ENCODE measurements at places on chromosomes 5 and 9.

DNA sequence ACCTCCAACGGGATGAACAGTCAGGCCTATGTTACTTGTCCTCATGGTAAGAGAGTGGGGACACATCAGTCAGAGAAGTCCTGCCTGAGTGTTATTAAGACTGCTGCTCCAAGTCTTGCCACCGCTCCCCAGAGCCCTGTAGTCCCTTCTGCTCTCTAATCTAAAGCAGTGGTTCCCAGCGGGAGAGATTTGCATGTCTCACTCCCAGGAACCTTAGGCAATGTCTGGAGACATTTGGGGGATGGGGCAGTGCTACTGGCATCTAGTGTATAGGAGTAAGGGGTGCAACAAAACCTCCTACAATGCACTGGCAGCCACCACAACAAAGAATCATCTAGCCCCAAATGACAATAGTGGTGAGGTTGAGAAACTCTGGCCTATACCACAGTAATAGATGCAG is 2.6 kb upstream of the SVEP1 start:
- no peak for DNase-seq

GRCh38 chr5:37837414-37838032 is 2.3 kb downstream of the GDNF start:
- DNase-seq = peak; percentile 79

GRCh38 chr5:23703940-23704855 is 196.8 kb downstream of the PRDM9 start:
- no peak for DNase-seq

DNA sequence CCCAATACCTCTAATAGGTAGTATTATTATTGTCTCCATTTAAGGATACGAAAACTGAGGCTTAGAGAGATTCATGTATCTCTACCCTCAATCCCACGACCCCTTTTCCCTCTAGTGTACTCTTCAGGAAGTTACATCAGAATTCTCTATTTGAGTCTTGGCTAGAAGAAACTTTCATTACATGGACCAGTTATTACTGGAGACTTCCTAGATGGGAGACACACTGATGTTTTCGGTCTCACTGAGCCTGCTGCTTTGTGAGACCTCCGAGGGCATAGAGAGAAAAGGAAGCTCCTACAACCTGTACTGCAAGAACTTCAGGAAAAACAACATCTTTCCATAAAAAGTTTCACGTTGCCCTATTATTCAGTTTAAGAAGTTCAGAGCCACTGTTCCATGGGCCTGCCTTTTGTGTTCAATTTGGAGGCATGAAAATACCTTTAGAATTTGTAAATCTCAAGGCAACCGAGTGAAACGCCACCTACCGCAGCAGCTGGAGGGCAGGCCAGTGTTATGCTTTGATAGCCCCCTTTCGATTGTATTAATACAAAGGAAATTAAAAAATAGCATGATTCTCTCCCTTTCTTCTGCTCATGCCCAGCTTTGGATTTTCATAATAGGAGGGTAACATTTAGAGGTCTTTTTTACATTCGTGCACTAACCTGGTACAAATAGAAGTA is 223.3 kb downstream of the EBF1 start:
- no peak for DNase-seq

DNA sequence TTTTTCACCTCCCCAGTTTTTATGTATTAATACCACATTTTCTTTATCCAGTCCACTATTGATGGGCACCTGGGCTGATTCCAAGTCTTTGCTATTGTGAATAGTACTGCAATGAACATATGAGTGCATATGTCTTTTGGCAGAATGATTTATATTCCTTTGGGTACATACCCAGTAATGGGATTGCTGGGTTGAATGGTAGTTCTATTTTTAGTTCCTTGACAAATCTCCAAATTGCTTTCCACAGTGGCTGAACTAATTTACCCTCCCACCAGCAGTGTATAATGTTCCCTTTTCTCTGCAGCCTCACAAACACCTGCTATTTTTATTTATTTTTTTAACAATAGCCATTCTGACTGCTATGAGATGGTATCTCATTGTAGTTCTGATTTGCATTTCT is 340.2 kb downstream of the ADAMTS6 start:
- DNase-seq = no peak

DNA sequence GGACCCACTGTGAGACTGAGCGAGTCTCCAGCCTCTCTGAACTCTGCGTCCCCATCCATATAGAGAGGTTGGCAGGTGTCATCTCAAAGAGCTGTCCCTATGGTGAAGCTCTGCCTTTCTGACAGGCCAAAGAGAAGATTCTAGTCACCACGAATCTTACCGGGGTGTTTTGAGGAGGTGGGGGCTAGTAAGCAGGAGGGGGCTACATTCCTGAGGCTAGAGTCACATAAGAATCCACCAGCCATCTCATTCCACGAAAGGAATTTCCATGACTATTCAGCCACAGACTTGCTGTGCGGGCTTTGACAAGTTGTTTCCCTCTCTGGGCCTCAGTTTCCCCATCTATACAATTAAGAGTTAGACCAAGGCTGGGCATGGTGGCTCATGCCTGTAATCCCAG is 16.3 kb downstream of the PDGFRB start:
- DNase-seq = peak; percentile 93

DNA sequence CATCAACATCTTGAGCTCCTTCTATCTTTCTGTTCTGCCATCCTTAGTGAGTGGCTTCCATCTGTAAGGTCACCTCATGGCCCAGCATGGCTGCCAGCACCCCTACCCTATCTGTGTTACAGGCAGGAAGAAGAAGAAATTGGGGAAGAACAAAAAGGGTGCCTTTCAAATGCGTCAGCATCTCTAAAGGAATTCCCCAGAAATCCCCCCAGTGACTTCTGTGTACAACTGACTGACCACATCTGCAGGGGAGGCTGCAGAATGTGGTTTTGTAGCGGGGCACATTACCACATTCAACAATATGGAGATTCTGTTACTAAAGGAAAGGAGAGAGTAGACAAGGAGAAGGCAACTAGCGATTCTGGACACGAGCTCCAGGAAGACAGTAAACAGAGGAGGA is 40.1 kb downstream of the ALG2 start:
- DNase-seq = peak; percentile 70

DNA sequence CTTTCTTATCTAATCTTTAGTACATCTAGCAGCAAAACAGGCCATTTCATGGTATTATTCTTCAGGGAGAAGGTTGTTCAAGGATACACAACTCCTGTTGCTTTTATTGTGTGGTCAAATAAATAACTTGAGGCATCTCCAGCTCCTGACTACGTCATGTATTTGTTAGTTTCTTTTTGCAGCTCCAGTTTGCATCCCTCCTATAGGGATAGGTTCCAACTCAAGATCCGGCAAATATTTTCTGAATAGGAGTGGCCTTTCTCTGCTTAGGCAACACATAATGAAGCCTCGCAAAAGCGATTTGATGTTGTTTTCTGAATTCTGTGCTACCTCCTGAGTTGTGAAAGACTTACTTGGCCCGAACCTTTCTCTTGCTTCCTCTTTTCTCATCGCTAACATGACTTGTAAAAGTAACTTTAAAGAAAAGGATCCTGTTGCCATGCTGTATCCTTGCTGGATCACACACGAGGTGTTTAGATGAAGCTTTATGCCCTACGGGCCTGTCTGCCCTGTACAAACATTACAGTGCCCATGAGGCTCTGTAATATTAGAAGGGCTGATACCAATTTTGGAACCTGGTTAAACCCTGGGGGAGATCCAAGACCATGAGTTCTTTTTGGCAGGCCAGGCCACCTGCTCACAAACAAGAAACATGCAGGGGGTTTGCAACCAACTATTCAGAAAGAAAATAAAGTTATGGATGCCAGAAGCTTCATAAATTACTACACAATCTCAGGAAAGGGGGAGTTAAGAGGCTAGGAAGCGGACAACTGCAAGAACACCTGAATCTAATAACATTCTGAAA is 149.8 kb upstream of the FGF10 start:
- DNase-seq = no peak

DNA sequence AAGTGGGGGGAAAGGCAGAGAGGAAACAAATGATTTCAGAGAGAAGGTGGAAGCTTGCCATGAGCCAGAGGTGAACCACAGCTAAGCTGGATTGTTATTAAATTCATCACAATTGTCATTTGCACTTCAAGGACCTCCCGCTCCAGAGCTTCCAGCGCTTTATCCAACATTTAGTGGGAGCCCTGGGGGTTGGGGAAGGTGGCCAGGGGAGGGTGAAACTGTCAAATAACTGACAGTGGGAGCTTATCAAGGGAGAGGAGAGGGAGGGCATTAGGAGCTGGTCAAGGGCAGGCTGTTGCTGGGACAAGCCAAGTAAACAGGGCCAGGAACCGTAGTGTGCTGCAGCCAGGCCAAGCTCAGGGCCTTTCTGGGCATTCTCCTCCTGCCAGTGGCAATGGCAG is 71.5 kb downstream of the SIL1 start:
- DNase-seq = no peak
